ENCODE measurements at places on chromosomes 5 and 9. TPM values are rescaled to one million over a fixed set of nuclear protein-coding genes. Genes with fewer than 3 reads are reported as not detected.

Gene LCN1
- total RNA-seq: not detected

Gene ENTPD8
- total RNA-seq: 0.24 TPM

Gene TJP2
- 5.0 TPM for total RNA-seq

Gene FSD1L
- total RNA-seq: 4.3 TPM

Gene ENC1
- 8.9 TPM for total RNA-seq

Gene PCDHA12
- total RNA-seq: 2.8 TPM

Gene GPRIN1
- total RNA-seq: 7.1 TPM

Gene GMCL2
- total RNA-seq: not detected

Gene CDH6
- total RNA-seq: 0.09 TPM

Data from A549 treated with CORT108297 at 1 μM for 4 hours (cell line).